ENCODE measurements at places on chromosomes 5 and 9. TPM values are rescaled to one million over a fixed set of nuclear protein-coding genes. Genes with fewer than 3 reads are reported as not detected.

DNA sequence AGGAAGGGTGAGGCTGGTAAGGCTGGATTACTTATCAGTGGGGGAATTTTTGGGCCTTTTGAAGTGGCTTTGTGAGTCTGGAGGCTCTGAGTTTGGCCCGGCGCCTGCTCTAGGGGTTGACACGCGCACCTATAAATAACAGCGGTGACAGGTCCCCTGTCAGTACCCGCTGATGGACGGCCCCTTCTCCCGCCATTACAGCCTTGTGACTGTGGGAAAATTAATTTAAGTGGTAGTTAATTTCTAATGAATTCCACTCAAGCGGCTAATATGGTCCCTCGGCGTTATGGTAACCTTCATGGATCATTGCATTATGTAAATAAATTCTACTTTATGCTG, 16.5 kb downstream of the MRPL36 start:
- no peaks in the 10 kb centered on the region for H3K27me3 ChIP-seq
- H3K4me1 ChIP-seq: peaks cover 9% of the 10 kb centered on the region
- no peaks in the 10 kb centered on the region for H3K36me3 ChIP-seq
- no peak overlapping the region for H3K4me3 ChIP-seq

- no peaks in the 10 kb centered on the region for H3K27me3 ChIP-seq
- DNase-seq: no peak
- H3K27ac ChIP-seq: no peak overlapping the region
- no peaks in the 10 kb centered on the region for H3K36me3 ChIP-seq
Observed at GRCh38 chr5:31898036-31898632, 259.2 kb downstream of the PDZD2 start.

DNA sequence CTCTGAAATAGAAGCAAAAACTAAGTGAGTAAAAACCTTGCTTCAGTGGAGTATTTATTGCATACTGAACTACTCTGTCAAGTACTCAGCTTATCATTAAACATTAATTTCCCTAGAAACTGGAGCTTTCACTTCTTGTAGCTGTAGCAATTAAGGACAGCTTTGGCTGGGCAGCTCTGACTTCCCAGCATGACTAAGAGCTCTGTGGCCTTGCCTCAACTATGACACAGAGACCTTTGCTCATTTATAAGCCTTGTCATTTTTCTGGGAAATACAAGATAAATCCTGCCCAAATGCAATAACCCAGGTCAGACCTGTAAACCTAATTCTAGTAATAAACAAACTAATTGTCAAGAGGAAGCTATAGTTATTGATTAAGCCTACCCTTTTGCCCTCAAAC, 65.4 kb upstream of the STK32A start:
- no peaks in the 10 kb centered on the region for H3K27me3 ChIP-seq
- no peak overlapping the region for H3K4me3 ChIP-seq
- H3K4me1 ChIP-seq: peaks cover 25% of the 10 kb centered on the region

- H3K4me1 ChIP-seq: peaks cover 10% of the 10 kb centered on the region
- no peak for DNase-seq
- H3K36me3 ChIP-seq: no peaks in the 10 kb centered on the region
- peak overlapping the region; percentile 20 for H3K4me3 ChIP-seq
Observed at GRCh38 chr5:16179936-16180788, 571 bp upstream of the MARCHF11 start.

- H3K36me3 ChIP-seq: no peaks in the 10 kb centered on the region
- H3K27ac ChIP-seq: no peak overlapping the region
Observed at GRCh38 chr5:13866792-13867191, 77.7 kb downstream of the DNAH5 start.

DNA sequence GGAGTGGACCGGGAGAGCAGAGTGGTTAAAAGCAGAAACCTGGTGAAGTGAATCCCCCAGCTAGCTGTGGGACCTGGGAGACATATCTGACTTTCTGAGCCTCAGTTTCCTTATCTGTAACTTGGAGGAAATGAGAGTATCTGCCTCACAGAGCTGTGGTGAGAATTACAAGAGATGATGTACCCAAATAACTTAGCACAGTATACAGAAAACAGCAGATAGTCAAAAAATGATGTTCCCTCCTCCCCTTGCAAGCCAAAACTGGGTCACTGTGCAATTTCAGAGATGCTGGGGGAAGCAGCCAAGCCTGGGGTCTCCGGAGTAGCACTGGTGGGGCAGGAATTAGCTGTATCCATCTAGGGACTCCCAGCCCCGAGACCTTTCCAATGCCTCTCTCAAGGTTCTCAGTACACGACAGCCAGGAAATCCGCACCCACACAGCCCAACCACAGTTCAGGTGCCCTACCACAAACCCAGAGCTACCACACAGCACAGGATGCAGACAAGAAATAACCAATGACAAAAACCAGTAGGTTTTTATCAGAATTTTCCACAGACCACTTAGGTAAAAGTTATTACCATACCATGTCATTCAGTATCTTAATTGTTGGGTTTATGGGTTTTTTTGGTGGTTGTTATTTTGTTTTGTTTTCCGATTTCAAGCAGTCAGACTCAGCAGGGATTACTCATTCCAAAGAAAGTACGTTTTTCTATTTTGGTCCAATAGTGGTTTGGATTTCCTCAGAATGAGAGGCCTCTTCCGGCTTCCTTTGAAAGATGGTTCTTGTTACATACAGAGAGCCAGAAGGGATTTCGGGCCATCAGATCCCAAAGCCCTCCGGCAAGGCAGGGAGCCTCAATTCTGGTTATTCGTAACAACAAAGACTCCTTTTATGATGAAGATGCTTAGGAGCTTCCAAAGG, 4.9 kb upstream of the HRH2 start:
- H3K27me3 ChIP-seq: no peaks in the 10 kb centered on the region
- no peak overlapping the region for H3K27ac ChIP-seq
- no peak overlapping the region for H3K4me3 ChIP-seq
- peaks cover 7% of the 10 kb centered on the region for H3K4me1 ChIP-seq
- no peak for DNase-seq

GRCh38 chr5:115818821-115819220, 2.4 kb upstream of the CDO1 start:
- H3K27me3 ChIP-seq: peaks cover 7% of the 10 kb centered on the region
- DNase-seq: no peak
- no peak overlapping the region for H3K27ac ChIP-seq
- H3K36me3 ChIP-seq: no peaks in the 10 kb centered on the region
- peaks cover 25% of the 10 kb centered on the region for H3K4me1 ChIP-seq

DNA sequence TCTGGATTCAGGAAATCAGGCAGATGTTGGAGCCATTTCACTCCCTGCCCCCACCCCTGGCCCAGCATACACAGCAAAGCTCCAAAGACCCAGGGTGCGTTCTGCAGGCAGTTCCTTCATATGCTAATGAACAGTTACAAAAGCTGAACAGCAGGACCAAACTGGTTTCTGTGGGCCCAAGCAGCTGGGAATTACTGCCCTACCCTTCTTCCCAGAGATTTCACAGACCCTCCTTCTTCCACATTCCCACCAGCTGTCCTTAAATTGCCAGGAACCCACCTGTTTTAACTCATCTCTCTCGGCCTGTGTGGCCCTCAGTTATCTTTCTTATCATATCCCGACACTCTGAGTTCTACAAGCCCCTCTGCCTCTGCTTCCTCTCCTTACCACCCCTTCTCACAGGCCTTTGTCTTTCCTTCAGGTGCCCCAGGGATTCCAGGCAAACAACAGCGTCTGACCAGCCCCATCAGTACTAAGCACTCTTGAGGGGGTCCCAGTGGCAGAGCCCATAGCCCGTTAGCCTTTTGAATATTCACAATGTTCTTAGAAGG, 10.6 kb upstream of the F2RL1 start:
- no peak overlapping the region for H3K4me3 ChIP-seq
- H3K27me3 ChIP-seq: no peaks in the 10 kb centered on the region
- no peak for DNase-seq

- H3K27me3 ChIP-seq: no peaks in the 10 kb centered on the region
- H3K36me3 ChIP-seq: no peaks in the 10 kb centered on the region
- no peaks in the 10 kb centered on the region for H3K4me1 ChIP-seq
- H3K27ac ChIP-seq: no peak overlapping the region
- H3K4me3 ChIP-seq: no peak overlapping the region
Observed at GRCh38 chr9:118630931-118631595, 738.2 kb downstream of the BRINP1 start.

DNA sequence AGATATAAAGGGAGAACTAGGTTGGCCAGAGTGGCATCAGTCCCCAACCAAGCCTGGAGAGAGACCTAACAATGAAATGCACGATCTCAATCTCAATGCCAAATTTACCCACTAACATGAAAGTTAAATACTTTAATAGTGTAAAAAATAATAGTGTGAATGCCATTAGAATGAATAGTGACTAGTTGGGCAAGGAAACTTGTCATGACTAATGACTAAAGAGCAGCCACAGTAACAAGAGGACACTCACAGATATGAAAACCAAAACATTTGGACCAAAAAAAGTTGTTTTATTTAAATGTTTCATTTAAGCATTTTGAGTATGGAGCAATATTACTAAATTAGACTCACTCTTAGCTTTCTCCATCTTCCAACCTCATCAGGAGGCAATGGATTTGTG, 1853.8 kb downstream of the EFNA5 start:
- no peak overlapping the region for H3K4me3 ChIP-seq
- H3K36me3 ChIP-seq: no peaks in the 10 kb centered on the region
- H3K4me1 ChIP-seq: no peaks in the 10 kb centered on the region
- no peak for DNase-seq
- no peaks in the 10 kb centered on the region for H3K27me3 ChIP-seq
- no peak overlapping the region for H3K27ac ChIP-seq

DNA sequence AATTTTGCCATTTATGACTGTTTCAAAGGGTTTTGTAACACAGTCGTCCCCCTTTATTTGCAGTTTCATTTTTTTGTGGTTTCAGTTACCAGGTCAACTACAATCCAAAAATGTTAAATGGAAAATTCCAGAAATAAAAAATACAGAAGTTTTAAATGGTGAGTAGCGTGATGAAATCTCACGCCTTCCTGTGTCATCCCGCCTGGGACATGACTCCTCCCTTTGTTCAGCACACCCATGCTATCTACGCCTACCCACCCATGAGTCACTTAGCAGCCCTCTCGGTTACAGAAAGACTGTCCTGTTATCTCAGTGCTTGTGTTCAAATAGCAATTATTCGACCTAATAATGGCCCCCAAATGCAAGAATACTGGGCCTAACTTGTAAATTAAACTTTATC, 765.3 kb upstream of the ADAMTS16 start:
- no peaks in the 10 kb centered on the region for H3K4me1 ChIP-seq
- no peaks in the 10 kb centered on the region for H3K27me3 ChIP-seq
- no peak overlapping the region for H3K27ac ChIP-seq
- H3K4me3 ChIP-seq: no peak overlapping the region

- H3K27ac ChIP-seq: no peak overlapping the region
- H3K4me1 ChIP-seq: no peaks in the 10 kb centered on the region
- H3K36me3 ChIP-seq: no peaks in the 10 kb centered on the region
- peak; percentile 49 for DNase-seq
- no peaks in the 10 kb centered on the region for H3K27me3 ChIP-seq
- no peak overlapping the region for H3K4me3 ChIP-seq
Observed at GRCh38 chr5:138632900-138633489, 57.8 kb upstream of the HSPA9 start.

DNA sequence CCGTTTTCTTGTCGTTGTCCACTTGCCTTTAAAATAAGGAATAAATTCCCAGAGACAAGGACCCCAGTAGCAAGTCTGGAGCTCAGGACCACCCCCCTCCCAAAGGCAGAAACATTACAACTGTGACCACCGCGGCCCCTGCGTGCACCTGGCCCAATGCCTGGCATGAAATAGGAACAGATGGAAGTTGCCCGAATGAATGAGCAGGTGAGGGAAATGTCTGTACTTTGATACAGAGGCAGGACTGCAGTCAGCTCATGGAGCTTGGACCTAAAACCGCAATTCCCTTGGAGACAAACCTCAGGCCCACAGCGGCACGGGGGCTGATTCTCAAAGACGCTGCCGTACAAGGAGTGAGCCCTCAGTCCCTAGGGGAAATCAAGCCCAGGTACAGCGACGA, 55.3 kb upstream of the SARDH start:
- H3K4me3 ChIP-seq: no peak overlapping the region
- peak overlapping the region; percentile 25 for H3K27ac ChIP-seq
- H3K4me1 ChIP-seq: peaks cover 9% of the 10 kb centered on the region
- no peaks in the 10 kb centered on the region for H3K27me3 ChIP-seq

DNA sequence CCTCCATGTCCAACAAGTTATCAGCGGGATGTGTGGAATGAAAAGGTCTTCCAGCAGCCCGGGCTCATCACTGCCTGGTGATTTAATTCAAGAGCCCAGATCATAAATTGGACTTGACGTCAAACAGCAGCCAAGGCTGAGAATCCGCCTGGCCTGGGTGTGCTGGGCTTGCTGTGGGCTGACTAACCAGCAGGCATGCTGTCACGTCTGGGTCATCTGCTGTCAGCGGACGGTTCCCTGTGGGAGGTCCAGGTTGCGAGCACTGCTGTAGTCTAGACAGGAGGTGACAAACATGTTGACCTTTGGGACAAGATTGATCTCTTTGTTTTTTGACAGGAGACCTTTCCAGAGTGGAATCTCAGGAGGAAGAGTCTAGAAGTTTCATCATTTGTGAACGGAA, 289.7 kb downstream of the OSTF1 start:
- H3K36me3 ChIP-seq: no peaks in the 10 kb centered on the region
- H3K27ac ChIP-seq: no peak overlapping the region
- H3K27me3 ChIP-seq: no peaks in the 10 kb centered on the region
- no peak overlapping the region for H3K4me3 ChIP-seq
- no peaks in the 10 kb centered on the region for H3K4me1 ChIP-seq
- peak; percentile 27 for DNase-seq

GRCh38 chr5:147689426-147689825, 93.1 kb downstream of the JAKMIP2 start:
- H3K4me1 ChIP-seq: no peaks in the 10 kb centered on the region
- H3K4me3 ChIP-seq: no peak overlapping the region
- no peaks in the 10 kb centered on the region for H3K36me3 ChIP-seq
- DNase-seq: no peak

DNA sequence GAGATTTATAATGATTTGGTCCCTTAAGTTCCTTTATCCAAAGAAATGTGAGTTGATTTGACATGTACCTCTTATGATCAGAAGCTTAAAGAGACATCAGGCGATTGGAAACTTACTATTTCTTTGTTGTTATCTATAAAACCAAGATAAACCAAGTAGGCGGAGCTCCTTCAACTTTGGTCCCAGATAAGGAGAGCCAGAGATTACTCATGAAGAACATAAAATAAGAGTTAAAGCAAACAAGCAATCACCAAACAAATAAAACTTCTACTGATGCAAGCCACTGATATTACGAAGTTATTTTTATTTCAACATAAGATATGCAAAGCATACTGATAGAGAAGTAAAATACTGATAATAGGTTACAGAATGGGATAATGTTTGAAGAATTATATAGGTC, 141.5 kb upstream of the CDH18 start:
- no peaks in the 10 kb centered on the region for H3K4me1 ChIP-seq
- no peak overlapping the region for H3K27ac ChIP-seq
- H3K4me3 ChIP-seq: no peak overlapping the region
- DNase-seq: no peak
- H3K27me3 ChIP-seq: no peaks in the 10 kb centered on the region

GRCh38 chr9:21653091-21653490, 149.3 kb upstream of the MTAP start:
- no peaks in the 10 kb centered on the region for H3K27me3 ChIP-seq
- H3K27ac ChIP-seq: no peak overlapping the region
- H3K36me3 ChIP-seq: no peaks in the 10 kb centered on the region
- DNase-seq: no peak
- no peaks in the 10 kb centered on the region for H3K4me1 ChIP-seq
- no peak overlapping the region for H3K4me3 ChIP-seq

- peak overlapping the region; percentile 92 for H3K4me3 ChIP-seq
- peak overlapping the region; percentile 89 for H3K27ac ChIP-seq
- peaks cover 28% of the 10 kb centered on the region for H3K4me1 ChIP-seq
- H3K36me3 ChIP-seq: no peaks in the 10 kb centered on the region
Observed at GRCh38 chr5:96662725-96663518, 746 bp downstream of the CAST start.

Gene C9orf50
- not detected for total RNA-seq

Gene ANXA2R
- total RNA-seq: 0.99 TPM

Gene TAF11L8
- total RNA-seq: not detected

Gene CARD6
- 5.4 TPM for total RNA-seq

Gene CXCL14
- 17.9 TPM for total RNA-seq

Gene SARDH
- 20.2 TPM for total RNA-seq

Data from body of pancreas (tissue), 4 donors.